ENCODE measurements at places on chromosomes 3 and 15. TPM values are rescaled to one million over a fixed set of nuclear protein-coding genes. Genes with fewer than 3 reads are reported as not detected.

Gene KCNMB3
- 3.0 TPM for total RNA-seq

Gene EPHA6
- total RNA-seq = 3.2 TPM

Gene C3orf49
- not detected for total RNA-seq

Gene ZNF639
- total RNA-seq = 39.0 TPM

Gene PPARG
- 35.8 TPM for total RNA-seq

Gene TICRR
- total RNA-seq = 4.3 TPM

Gene CYP8B1
- 0.35 TPM for total RNA-seq

Gene GADL1
- total RNA-seq = 6.2 TPM

Gene CADPS
- 5.4 TPM for total RNA-seq

Gene FMN1
- total RNA-seq = 19.6 TPM

Gene SCN11A
- total RNA-seq = 1.5 TPM

Gene CEMIP
- total RNA-seq = 1.6 TPM

Gene LMAN1L
- total RNA-seq = not detected

Gene ROBO2
- 61.7 TPM for total RNA-seq

Gene RAF1
- 124 TPM for total RNA-seq

Gene SNAPC5
- total RNA-seq = 15.7 TPM

Gene MUC20
- 36.7 TPM for total RNA-seq

Gene EBLN2
- total RNA-seq = 12.1 TPM

Gene OR5K2
- total RNA-seq = not detected

Gene CLDN18
- 0.29 TPM for total RNA-seq

Gene ANO10
- total RNA-seq = 23.5 TPM

Gene LRRC15
- 0.06 TPM for total RNA-seq

Gene ZBTB20
- total RNA-seq = 80.8 TPM

Gene GORASP1
- 51.3 TPM for total RNA-seq

Gene EPHA3
- total RNA-seq = 6.6 TPM

Gene PCSK6
- total RNA-seq = 13.4 TPM

Gene C3orf85
- total RNA-seq = 3.6 TPM

Gene ACTC1
- 101 TPM for total RNA-seq

Gene NUDT16
- total RNA-seq = 26.6 TPM

Gene ZPLD1
- total RNA-seq = 0.12 TPM

All from metanephros (tissue), 2 donors.